ENCODE measurements at places on chromosomes 6 and 20.

GRCh38 chr6:22783931-22784330 lies 214.6 kb downstream of the HDGFL1 start:
- DNase-seq, result no peak

DNA sequence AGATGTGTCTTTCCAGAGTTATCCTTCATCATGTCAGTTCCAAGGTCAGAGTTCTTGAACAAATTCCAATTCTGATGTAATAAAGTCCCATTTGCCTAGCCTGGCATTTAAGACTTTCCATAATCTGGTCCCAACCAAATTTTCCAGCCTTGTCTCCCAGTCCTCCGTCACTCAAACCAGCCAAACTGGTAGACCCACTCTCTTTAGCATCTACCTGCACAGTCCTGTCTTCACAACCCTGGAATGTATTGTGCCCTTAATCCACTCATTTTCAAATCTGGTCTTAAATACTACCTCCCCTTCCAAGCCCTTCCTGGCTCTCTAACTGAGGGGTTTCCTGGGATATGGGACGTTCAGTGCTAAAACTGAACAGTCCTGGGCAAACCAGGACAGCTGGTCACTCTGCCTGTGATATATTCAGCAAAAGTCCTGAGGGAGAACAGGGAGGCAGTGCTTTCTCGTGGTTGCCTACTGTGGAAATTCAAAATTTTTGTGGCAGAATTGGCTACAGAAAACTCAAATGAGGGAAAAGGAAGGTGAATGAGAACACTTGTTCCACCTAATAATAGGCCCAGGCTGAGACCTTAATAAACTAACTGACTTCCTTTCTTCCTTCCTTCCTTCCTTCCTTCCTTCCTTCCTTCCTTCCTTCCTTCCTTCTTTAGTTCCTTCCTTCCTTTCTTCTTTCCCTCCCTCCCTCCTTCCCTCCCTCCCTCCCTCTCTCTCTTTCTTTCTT lies 10.8 kb upstream of the AKAP7 start:
- no peak for DNase-seq

DNA sequence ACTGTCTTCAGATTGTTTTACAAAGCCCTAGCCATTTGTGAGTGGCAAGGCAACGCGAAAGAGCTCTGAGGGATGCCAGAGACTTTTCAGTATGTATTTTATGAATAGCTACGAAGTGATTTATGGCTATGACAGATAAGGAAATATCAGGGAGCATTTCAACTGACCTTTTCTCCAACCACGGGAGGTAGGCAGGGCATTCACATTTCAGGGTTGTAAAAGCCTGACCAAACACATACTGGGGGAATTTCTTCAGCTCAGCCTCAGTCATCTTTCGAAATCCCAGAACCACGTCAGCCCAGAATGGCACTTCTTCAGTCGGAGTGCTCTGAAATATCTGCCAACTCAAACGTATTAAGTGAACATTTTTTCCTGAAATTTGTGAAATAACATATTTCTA lies 10.8 kb downstream of the DDO start:
- DNase-seq, result no peak

DNA sequence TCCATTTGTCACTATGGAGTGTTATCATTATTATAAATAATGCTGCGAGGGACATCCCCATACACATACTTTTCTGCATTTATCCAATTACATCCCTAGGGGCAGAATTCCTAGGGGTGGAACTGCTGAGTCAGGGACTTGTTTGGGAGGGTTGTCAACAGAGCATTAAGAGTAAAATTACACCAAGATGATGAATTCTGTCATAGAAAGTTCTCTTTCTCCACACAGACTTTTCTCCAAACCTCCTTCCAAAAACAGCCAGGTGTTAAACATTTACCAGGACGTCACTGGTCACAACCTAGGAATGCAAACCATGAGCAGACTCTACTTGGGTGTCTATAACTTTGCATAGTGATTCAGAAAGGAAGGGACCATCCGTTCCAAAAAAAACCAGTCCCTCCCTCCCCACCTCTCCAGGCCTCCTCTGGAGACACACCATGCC lies 95.5 kb downstream of the PRND start:
- DNase-seq, result no peak

DNA sequence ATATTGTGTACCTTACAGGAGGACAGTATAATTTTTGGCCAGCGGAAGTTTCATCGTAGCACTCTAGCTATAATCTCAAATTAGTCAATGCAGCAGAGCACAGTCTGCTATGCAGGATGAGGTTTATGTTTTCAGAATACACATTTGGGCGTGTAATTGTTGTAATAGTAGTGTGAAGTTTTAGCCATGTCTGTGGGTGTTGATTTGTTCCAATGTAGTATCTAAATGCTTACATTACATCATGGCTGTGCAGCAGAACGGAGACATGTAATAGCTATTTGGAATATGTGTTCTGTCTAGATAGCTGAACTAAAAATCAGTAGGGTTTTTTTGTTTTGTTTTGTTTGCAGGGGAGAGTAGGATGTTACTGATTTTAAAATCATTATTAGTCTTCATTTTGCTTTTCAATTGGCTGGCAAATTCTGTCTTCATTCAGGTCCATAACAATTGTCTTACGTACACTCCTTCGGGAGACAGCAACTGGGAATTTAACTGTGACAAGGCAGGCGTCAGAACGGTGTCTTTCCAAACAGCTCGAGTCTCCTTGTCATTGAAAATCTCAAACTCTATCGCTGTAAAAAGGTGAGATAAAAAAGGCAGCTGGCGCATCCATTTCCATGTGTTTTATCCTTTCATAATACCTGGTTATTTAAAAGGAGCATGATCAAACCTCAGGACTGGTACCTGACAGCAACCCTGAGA lies 65.1 kb upstream of the CDH4 start:
- no peak for DNase-seq

GRCh38 chr20:63477944-63478343 lies 5.5 kb upstream of the KCNQ2 start:
- no peak for DNase-seq

DNA sequence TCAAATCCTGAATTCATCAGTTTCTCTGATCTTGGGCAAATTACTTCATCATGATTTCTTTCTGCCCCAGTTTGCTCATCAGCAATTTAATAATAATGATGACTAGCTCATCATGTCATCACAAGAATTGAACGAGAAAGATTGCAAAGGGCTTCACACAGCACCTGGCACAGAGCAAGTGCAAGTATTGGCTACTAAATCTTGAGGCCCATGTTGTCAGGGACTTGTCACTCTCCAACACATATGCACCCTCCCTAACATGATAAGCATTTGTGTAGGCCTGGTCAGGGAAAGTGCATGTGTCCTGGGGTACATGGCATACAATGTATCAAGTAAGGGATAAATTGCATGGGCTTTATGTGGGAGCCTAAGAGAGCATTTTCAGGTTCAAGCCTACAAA lies 6.4 kb downstream of the SMLR1 start:
- DNase-seq, result no peak

GRCh38 chr6:24060982-24061754 lies 64.8 kb upstream of the NRSN1 start:
- no peak for DNase-seq

DNA sequence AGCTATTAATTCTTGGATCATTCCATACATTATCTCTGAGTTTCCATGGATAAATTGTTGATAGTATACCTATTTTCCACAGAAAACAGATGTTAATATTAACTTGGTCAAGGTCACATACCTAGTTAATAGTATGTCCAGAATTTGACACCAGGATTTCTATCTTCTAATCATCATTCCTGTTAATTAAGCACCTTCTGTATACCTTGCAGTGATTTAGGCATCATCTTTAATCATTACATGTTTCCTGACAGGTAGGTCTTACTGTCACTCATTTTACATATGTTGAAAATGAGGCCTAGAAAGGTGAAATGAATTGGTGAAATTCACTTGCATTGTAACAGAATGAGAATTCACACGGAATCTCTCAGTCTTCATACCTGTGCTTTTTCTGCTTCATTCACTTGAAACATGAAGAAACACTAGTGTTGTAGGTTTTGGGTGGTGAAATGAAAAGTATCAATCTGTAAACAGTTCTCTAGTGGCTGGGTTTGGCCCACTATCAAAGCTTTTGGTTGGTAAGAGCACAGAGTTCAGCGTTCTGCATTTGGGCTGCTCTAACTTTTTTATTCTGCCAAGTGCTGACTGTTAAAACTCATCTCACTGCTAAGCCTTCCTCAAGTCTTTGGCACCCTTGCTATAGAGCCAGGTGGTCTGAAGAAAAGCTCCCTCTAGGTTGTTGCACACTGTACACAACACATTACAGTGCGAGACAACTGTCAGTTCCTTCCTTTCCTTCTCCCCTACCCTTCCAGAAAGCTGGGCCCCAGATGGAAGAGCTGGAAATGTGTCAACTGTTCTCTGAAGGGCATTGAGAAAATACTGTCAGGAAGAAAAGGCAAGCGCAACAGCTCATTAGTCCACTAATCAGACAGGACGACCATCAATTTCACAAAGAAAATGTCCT lies 57.8 kb upstream of the C20orf144 start:
- no peak for DNase-seq

DNA sequence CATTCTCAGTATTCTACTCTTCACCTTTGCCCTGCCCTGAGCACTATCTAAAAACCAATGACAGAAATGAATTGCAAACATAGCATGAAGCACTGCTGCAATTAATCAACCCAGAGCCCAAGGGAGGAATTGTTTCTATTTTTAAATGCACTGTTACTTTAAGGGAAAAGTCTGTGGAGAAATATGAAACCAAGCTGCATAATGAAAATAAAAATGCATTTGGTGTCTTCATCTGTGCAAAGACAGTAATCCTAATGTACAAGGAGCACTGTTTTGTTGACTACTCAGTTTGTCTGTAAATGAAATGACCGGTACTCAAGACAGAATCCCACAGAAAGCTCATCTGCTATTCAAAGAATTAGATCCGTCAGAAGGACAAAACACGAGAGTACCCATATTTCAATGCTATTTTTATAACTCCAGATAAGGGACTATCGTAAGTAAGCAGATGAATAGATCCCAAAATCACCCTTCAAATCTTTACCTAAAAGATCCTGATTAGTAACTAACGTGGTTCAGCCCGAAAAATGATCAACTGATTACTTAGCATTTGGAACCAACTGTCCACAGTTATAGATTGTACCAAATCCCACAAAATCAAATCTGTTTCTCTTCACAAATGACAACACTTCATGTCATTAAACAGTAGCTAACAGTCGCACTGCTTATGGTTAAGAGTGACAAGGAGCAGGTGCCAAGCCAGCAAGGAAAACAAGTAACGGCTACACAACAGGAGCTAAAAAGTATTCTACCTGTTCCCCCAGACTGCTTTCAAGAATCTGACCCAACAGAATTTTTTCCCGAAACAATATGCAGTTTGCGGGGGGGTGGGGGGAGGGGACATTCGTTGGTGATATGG lies 2.4 kb downstream of the KIF13A start:
- DNase-seq, result no peak

- no peak for DNase-seq
Measured at GRCh38 chr20:658731-659291, 5.8 kb upstream of the SRXN1 start.

- no peak for DNase-seq
Measured at GRCh38 chr6:83928286-83928685, 68.8 kb downstream of the CYB5R4 start.

DNA sequence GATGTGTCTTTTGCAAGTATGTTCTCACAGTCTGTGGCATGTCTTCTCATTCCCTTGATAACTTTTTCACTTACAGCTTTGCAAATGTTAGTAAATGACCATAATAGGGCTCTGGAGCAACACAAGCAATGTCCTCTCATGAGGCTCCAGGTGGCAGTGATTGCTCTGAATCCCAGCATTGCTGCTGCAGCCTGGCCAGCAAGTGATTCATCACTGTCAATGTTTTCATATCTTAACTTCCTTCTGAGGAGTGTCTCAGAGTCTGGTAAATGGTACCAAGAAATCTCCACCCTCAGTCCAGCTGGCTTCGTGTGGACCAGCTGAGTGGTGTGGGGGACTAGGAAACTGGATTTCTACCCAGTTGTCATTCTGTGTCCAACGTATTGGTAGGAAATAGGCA lies 139.6 kb downstream of the MYLK4 start:
- DNase-seq, result no peak

GRCh38 chr20:58130581-58130980 lies 97.9 kb downstream of the ANKRD60 start:
- no peak for DNase-seq

DNA sequence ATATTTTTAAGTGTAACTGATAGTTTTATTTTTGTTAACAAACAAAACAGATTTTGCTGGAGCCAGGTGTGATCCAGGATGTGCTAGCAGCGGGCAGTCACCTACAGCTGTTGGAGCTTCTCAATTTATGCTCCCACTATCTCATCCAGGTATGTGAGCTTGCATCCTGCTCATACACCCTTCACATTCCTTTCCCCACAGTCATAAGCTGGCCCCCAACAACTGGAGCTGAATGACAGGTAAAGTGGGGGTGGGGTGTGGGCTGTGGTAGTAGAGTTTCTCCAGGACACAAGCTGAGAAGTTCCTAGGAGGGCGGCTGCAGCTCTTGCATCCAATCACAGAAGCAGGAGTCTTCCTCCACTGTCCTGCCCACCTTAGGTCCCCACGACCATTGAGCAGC lies 140.1 kb downstream of the KLHL32 start:
- no peak for DNase-seq

DNA sequence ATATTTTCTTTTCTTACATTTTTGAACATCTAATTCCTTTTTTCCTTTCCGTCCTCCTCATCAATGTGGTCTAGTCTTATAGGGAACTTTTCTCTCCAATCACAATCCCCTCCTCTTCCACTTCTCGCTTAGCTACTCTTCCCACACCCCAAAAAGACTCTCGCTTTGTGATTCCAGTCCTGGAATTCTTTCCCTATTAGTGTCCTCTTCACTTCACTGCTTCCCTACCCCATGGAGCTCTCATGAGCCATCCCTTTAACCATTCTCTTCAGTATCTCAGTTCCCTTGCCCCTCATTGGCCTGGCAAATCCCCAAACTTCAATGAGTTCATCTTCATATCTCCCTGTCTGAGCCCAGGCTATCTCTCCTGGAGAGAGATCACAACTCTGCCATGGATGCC lies 55.3 kb upstream of the CEP85L start:
- DNase-seq, result no peak

DNA sequence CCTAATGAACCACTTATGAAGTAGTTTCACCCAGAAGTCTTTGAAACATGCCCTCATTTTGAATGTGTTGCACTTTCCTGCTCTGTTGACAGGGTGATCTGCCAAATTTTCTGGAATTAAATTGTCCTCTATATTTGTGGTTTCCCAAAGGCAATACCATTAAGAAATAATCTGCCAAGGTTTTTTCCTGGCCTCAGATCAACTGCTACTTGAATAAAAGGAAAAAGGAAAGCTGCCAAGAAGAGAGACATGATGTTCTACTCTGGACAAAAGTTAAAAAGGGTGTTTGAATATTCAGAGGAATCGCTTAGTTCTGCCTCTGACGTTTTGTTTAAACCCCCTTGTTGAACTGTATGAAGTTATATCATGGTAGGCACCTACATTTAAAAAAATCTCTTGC lies 37.4 kb upstream of the ARMH2 start:
- DNase-seq, result no peak
